Urinary bladder (tissue), 4 donors: ENCODE measurements at places on chromosomes 3 and 15. TPM values are rescaled to one million over a fixed set of nuclear protein-coding genes. Genes with fewer than 3 reads are reported as not detected.

Gene MKRN3
- 0.95 TPM for total RNA-seq

Gene ILDR1
- 1.2 TPM for total RNA-seq

Gene PDZRN3
- 61.6 TPM for total RNA-seq

Gene RARRES1
- 26.3 TPM for total RNA-seq

Gene RETNLB
- not detected for total RNA-seq

Gene MST1R
- 1.7 TPM for total RNA-seq

Gene CLK3
- total RNA-seq = 31.5 TPM

Gene LIPH
- 10.1 TPM for total RNA-seq

Gene BCL2A1
- total RNA-seq = 2.3 TPM

Gene TM6SF1
- total RNA-seq = 5.7 TPM

Gene REC114
- not detected for total RNA-seq

Gene TMEM40
- 2.3 TPM for total RNA-seq

Gene GOLGA8M
- total RNA-seq = 2.1 TPM

GRCh38 chr3:155323063-155323666, 29.7 kb upstream of the STRIT1 start:
- peak; percentile 58 for DNase-seq

- peak; percentile 17 for DNase-seq
Observed at GRCh38 chr3:107117922-107118536, 259.2 kb upstream of the CCDC54 start.

GRCh38 chr3:153063337-153063736, 98.7 kb upstream of the RAP2B start:
- no peak for DNase-seq

DNA sequence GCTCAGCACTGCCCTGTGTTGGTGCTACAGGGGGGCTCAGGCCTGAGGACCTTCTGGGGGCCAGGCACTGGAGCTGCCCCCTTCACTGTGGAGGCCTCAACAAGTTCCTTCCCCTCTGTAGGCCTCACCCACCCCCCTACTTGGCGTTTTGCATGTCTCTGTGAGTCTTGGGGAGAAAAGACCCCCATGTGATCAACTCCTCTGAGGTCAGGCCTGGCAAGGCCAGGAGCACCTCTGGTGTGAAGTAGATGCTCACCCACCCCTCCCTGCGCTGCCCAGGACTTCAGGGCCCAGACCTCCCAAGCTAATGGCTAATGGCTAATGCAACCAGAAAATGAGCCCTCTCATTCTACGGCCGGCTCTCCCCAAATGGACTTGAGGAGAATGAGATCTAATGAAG, 34.2 kb upstream of the CHRNB4 start:
- no peak for DNase-seq

DNA sequence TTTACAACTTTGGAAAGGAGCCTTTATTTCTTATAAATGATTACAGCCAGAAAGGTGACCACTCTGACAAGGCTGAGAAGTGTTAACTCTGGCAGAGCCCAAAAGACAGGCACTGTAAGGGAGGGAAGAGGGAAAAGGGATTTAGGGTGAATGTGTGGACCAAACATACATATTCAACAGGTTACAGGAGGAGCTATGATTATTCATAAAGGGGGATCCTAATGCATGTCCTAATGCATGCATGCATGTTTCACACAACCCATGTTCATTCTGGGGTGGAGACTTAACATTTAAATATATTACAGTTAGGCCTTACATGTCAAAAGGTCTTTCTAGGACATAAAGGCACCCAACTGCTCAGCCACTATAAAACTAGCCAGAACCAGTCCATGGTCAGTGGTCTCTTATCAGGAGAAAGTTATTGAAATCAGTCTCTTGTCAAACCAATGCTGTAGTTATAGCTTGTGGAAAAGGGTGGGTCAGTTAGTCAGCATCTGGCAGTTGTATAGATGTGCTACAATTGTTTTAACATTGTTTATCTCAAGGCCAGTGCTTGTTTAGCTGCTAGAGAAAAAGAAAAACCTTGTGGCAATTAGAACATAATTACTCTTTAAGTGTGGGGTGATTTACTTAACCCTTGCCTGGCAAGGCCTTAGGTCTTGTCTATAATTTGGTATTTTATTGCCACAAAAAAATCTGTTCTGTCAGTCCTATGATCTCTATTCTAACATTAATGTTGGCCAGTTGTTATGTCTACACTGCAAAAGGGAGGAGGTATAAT, 77.5 kb downstream of the RAD18 start:
- no peak for DNase-seq

DNA sequence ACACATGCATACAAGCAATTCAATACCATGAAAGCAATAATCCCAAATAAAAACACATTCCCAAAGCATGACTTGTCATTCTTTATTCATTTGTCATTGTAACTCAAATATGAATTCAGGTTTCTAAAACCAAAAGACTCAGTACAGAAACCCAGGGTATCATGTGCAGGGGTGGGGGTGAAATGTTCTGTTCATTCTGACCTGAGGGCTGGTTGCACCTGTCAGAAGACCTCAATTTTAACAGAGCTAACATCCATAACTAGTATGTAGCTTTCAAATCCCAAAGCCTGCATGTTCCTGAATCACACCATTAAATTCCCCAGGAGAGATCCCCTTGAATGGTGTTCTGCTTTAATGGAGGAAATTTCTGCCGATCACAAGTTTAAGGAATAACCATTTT, 738.7 kb downstream of the MCTP2 start:
- no peak for DNase-seq

GRCh38 chr3:113216393-113216792, 5.0 kb downstream of the BOC start:
- DNase-seq = no peak

DNA sequence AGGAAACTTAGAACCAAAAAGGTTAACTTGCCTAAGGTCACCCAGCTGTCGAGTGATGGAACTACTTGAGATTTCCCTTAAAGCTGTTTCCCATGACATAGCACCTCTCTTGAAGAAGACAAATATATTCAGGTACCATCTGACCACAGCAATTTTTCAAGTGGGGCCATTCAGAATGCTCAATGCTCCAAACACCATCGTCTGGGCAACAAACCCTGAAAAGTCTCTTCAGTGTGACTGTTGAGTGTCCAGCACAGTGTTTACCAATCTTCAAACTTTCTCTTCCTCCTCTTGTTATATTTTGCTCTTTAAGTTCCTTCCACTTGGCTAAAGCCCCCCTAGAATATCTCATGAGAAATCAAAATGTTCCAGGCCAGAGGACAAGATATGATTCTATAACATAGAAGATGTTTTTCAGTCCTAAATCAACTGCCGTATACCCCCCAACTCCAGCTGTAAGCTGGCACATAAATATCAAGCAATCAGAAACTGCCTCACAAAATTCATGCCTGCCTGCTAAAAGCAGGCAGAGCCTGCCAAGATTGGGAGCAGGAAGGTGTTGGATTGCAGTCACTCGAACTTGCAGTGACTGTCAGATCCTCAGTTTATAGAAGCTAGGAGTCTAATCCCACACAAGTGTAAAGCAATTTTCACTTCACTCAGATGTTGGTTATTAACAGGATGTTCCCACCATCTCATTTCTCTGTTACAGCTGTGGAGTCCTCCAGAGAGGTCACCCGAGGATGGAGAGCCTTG, 230.5 kb upstream of the MRPL3 start:
- DNase-seq = no peak

- no peak for DNase-seq
Observed at GRCh38 chr15:55823699-55824340, 80.9 kb upstream of the PRTG start.

DNA sequence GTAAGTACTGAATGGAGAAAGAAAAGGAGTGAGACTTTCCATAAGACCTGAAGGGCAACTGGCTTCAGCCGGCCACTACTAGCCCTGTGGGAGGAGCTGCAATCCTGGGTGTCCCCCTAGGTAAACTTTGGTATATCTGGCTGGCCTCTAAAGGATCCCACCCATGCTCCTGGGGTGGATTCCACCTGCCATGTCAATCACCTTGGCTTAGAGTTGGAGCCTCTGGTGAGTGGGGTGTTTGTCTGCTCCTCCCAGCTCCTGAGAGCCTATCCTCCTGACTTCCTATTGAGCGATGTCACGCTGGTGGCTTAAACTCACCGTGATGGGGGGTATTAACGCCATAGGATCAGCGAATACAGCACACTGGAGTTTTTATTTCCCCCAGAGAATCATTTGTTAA, 2.6 kb downstream of the SPTBN5 start:
- no peak for DNase-seq

GRCh38 chr3:178795349-178795748, 259.1 kb downstream of the KCNMB2 start:
- DNase-seq = no peak

DNA sequence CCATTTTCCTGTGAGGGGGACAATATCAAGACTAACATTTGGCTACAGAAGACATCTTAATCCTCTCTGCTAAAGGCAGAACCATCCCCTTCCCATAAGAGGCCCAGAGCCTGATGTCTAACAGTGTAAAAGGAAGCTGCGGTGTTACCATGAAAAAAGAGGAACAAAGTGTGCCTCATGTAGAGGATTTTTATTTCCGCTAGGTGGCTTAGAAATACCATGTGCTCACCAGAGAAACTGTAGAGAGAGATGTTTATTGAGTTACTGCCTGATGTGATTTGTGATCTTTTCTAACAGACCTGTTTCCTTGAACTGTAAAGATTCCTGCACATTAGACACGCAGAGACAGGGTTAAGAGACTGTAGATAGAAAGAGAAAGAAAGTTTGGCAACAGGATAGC, 22.0 kb downstream of the OR5H15 start:
- DNase-seq = no peak

DNA sequence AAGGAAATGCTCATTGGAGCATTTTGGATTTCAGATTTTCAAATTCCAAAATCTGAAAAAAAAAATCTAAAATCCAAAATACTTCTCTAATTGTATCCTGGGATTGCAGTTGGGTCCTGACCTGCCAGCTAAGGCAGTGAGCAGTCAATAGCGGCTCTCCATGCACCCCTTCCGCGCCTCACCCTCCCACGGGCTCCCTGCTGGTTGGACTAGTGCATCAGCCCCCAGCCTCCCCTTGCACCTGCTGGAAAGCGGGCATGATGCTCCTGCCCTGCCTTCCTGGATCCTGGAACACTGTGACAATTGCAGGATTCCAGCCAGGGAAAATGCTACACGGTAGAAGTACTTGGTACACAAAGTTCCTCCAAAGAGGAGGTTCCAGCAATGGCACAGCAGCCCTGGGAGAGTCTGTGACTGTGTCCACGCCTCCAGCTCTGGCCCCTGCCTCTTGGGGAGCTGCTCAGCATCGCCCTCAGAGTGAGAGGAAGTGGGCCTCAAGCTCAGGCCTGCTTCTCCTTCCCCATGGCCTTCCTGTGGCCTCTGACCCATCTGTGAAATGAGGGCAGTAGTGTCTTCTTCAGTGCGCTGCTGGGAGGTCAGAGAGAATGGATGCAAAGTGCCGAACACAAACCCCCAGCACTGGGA, 39.5 kb upstream of the CHRNB4 start:
- DNase-seq = no peak

GRCh38 chr3:138384976-138385375, 36.6 kb downstream of the MRAS start:
- DNase-seq = no peak

DNA sequence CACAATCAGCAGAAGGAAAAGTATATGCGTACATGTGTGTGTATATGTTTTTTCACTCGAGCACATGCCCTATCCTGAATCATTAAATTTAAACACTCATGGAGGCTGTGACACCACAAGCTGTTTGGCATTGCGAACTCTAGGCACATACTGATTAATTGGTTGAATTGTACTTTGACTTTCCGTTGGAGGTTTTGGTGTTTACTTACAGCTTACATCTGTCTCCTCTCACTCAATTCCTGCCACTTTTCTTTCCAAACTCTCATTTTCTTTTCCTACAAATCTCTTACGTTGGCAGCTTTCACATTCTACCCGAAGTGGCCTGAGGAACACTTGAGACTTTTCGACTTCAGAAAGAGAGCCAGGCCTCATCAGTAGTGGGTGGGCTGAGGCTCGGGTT, 434.1 kb upstream of the SEMA6D start:
- DNase-seq = no peak

- no peak for DNase-seq
Observed at GRCh38 chr3:16538507-16538906, 25.0 kb upstream of the RFTN1 start.

DNA sequence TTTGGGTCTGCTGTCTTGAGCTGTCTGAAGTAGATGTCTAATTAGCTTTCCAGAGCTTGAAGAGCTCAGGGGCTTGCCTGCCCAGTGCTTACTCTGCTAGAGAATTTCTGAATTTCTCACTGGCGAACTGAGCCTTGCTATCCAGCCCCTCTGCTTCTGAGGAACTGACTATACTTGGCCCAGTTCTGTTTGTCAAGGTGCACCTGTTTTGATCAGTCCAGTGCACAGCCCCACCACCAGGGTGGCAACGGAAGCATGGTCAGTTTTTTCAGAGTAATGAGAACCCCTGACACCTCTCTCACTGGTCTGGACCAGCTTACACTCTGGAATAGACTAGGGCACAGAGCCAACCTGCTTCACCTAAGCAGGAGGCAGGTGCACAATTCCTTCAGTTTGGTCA, 25.2 kb downstream of the ITGB5 start:
- no peak for DNase-seq

DNA sequence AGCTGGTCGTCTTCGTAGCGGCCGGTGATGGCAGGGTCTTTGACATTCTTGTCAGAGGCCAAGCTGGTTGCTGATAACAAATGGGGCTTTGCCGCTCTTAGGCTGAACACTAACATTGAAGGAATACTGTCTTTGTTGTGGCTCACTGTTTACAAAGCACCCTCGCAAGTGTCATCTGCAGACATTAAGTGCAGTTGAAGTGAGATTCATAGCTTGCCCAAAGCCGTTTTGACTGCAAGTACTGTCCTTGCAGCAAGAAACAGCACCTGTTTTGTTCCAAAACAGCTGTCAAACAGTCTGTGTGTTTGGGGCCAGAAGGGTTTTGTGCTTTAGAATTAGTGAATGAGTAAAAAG, 568 bp downstream of the SENP2 start:
- DNase-seq = no peak

- DNase-seq = no peak
Observed at GRCh38 chr3:59385547-59385946, 335.7 kb upstream of the CFAP20DC start.

GRCh38 chr15:75827691-75828090, 15.6 kb upstream of the UBE2Q2 start:
- no peak for DNase-seq

DNA sequence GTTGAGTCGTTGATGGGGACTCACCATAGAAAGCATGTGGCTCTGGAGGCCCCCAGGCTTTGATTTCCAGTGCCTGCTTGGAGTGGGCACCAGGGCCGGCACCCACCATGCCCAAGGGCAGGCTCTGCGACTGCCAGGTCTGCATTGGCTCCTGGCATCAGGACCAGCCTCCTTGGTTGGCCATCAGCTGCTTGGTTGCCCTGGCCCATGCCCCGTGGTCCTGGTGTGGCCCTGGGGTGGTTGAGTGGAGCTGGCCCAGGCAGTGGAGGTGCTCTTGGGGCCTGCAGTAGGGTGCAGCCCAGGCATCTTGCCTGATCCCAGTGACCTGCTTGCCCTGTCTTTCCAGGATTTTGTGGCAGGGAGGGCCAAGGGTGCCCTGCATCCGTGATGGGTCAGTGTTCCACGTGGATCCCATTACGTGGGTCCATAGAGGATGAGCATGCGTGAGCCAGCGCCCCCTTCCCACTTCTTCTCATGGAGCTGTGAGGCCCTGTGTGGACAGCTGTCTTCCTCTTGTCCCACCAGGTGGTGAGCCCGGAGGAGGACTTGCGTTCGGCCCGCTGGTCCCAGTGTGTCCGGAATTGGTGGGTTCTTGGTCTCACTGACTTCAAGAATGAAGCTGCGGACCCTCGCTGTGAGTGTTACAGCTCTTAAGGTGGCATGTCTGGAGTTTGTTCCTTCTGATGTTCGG, 187.0 kb downstream of the UBE3A start:
- DNase-seq = no peak

- no peak for DNase-seq
Observed at GRCh38 chr3:48504051-48504946, at the start of gene SHISA5. SHISA5 (minus strand) TSS chr3:48504174; CDS start chr3:48504094, 80 bp downstream.

- DNase-seq = no peak
Observed at GRCh38 chr15:62452026-62452425, 286.9 kb upstream of the C2CD4B start.
